CD4-positive, alpha-beta T cell (primary cell): ENCODE measurements at places on chromosomes 4 and X.
A peak's percentile ranks its signal among the peaks of the same experiment; 100 is the strongest.

- DNase-seq, result peak; percentile 42
Measured at GRCh38 chr4:87073199-87074120, 138.6 kb downstream of the AFF1 start.

GRCh38 chrX:24574743-24575142 lies 72.4 kb downstream of the PCYT1B start:
- no peak for DNase-seq

DNA sequence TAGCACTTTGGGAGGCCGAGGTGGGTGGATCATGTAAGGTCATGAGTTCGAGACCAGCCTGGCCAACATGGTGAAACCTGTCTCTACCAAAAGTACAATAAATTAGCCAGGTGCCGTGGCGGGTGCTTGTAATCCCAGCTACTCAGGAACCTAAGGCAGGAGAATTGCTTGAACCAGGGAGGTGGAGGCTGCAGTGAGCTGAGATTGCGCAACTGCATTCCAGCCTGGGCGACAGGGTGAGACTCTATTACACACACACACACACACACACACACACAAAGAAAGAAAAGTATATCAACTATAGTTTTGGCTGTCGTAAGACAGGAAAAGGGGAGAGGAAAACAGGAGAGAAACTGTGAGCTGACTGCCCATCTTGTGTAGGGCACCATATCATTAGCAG lies 171.7 kb downstream of the ADAMTS3 start:
- no peak for DNase-seq

DNA sequence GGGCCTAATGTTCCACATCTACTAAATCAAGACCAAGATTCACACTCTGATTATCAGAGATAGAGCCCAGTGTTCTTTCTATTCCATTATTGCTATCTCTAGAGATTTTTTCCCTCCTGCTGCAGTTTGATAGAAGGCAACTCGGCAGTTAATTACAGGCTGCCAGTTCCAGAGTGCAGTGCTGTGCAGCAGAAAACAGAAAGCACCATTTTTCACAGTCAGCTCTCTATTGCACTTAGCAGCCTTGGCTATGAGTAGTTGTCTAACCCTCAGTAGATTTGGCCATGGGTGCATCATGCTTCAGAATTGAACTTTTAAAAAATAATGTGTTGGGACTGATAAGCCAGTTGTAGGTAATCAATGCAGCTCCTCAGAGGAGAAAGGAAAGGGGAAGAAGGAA lies 295.3 kb downstream of the MID1IP1 start:
- DNase-seq, result no peak

DNA sequence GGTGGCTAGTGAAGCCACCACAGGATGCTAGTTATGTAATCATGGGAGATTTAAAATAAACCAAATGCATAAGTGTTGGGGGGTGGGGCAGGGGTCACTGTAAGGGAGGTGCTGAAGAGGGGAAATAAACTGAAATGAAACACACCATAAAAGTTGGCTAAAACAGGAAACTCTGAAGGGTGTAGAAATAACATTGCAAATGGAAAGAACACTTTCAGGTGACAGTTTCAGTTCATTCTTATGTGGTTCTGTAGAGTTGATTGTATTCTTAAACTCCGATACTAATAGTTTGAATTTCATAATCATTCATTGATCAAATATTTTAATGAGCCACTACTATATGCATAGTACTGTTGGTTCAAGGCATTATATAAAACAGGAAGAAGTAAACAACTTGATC lies 80.1 kb downstream of the HDAC8 start:
- DNase-seq, result no peak
